ENCODE measurements at places on chromosomes 1 and 21. TPM values are rescaled to one million over a fixed set of nuclear protein-coding genes. Genes with fewer than 3 reads are reported as not detected.

The FCRL6 gene
- polyA plus RNA-seq: not detected

The PRDM15 gene
- polyA plus RNA-seq: 8.5 TPM

The TMEM200B gene
- polyA plus RNA-seq: 0.59 TPM

The CR1L gene
- polyA plus RNA-seq: not detected

The TFF2 gene
- not detected for polyA plus RNA-seq

The SYT6 gene
- not detected for polyA plus RNA-seq

The RNU1-3 gene
- not detected for polyA plus RNA-seq

The SPATA17 gene
- polyA plus RNA-seq: 1.4 TPM

The EFNA1 gene
- polyA plus RNA-seq: 116 TPM

The RTCA gene
- polyA plus RNA-seq: 33.6 TPM

The LORICRIN gene
- polyA plus RNA-seq: not detected

The RIPK4 gene
- polyA plus RNA-seq: 23.4 TPM

DNA sequence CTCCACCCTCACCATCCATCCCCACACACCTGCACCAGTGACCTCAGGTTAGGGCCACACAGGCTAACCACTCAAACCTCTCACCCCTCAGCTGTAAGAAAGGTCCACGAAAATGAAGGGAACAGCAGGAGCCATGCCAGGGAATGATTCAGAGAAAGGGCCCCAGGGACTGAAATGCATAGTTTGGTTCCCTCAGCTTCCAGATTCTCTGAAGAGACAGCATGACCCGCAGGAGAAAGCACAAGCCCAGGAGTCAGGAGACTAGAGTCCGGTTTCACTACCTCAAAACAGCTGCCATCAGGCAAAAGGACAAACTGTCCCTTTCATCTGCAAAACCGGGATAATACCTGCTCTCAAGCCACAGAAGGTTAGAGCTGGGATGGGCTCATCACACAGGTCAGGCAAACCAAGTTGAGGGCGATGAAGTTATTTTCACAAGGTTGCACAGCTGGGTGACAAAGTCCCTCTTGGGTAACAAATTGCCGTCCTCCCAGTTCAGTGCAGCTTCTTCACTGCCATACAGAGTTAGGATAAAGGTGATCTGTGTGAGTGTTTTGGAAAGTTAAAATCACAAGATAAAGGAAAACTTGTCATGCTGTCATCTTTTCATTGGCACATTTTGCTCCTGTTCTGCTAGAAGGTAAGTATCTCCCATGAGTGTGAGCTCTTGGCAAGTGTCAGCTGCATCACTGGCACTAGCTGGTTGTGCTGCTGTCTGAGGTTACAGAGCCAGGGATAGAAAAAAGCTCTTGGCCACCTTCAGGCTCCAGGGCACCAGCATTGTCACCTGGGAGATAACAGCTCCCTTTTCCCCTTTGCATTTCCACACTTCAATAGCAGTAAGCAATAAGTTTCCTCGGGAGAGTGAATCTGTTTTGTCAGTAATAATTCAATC, 120.4 kb downstream of the KCNH1 start:
- DNase-seq: no peak

DNA sequence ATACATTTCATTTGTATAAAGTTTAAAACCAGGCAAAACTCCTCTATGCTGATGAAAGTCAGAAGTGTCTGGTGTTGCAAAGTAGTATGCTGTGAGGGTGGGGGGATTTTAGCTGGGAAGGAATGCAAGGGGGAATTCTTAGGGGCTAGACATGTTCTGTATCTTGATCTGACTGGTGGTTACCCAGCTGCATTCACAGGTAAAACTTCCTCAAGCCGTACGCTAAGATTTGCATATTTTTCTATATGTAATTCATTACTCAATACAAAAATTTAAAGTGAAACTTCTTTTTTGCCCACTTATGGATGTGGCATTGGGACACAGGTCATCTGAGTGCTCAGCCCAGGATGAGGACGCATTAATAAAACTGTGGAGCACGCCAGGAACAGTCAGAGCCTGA, 323.3 kb downstream of the PAPPA2 start:
- no peak for DNase-seq

- DNase-seq: peak; percentile 94
These were observed 145.5 kb upstream of the NRIP1 start for GRCh38 chr21:15210235-15210678.

GRCh38 chr1:44594871-44595735, 79.2 kb downstream of the TMEM53 start:
- DNase-seq: no peak

DNA sequence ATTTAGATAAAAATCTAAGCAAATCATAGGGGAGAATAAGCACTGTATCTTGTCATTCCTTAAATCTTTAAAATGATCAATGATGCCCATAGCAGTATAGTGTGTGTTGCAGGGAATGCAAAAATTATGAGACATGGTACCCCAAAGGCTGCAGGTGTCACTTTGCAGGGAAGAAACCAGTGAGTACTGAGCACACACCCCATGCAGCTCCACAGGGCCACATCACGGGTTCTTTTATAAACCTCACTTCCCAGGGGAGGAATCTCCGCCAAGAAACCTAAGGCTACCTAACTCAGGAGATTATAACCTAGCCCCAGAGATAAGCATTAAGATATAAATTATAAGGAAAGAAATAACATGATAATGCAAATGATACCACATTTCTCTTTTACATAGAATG, 115.6 kb downstream of the APP start:
- no peak for DNase-seq

- no peak for DNase-seq
These were observed 37.0 kb downstream of the SLC9A1 start for GRCh38 chr1:27117733-27118439.

DNA sequence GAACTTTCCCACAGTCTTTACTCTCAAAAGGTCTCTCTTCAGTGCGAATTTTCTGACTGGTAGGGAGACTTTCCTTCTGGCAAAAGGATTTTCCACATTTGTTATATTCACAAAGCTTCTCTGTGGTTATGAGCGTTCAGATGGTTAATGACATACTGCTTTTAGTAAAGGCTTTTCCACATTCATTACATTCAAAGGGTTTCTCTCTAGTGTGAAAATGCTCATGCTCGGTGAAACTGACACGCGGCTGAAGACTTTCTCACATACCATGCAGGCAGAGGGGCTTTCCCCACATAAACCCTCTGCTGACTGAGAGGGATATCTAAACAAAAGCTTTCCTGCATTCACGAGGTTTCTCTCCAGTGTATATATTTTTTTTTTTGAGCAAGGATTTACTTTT, 9.9 kb upstream of the KLF18 start:
- DNase-seq: no peak

GRCh38 chr1:164296172-164296571, 262.8 kb upstream of the PBX1 start:
- no peak for DNase-seq

- no peak for DNase-seq
These were observed 196.3 kb downstream of the SDCCAG8 start for GRCh38 chr1:243452092-243452491.

DNA sequence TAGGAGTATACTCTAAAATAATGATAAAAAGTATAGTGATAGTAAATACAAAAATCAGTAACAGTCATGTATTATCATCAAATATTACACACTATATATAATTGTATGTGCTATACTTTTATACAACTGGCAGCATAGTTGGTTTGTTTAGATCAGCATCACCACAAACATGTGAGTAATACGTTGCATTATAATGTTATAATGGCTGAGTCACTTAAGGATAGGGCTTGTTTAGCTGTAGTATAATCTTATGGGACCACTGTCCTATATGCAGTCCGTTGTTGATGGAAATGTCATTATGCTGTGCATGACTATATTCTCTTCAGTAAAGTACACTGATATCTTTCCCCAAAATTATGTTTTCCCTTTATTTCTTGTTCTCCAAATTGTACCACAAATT, 92.8 kb downstream of the LYPLAL1 start:
- DNase-seq: no peak

GRCh38 chr1:67948151-67949080, 102.0 kb downstream of the DIRAS3 start:
- no peak for DNase-seq

DNA sequence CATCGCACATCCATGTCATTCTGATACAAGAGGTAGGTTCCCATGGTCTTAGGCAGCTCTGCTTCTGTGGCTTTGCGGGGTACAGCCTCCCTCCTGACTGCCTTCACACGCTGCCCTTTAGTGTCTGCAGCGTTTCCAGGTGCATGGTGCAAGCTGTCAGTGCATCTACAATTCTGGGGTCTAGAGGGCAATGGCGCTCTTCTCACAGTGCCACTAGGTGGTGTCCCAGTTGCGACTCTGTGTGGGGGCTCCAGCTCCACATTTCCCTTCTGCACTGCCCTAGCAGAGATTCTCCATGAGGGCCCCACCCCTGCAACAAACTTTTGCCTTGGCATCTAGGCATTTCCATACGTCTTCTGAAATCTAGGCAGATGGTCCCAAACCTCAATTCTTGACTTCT, 138.2 kb upstream of the BRINP3 start:
- DNase-seq: no peak

DNA sequence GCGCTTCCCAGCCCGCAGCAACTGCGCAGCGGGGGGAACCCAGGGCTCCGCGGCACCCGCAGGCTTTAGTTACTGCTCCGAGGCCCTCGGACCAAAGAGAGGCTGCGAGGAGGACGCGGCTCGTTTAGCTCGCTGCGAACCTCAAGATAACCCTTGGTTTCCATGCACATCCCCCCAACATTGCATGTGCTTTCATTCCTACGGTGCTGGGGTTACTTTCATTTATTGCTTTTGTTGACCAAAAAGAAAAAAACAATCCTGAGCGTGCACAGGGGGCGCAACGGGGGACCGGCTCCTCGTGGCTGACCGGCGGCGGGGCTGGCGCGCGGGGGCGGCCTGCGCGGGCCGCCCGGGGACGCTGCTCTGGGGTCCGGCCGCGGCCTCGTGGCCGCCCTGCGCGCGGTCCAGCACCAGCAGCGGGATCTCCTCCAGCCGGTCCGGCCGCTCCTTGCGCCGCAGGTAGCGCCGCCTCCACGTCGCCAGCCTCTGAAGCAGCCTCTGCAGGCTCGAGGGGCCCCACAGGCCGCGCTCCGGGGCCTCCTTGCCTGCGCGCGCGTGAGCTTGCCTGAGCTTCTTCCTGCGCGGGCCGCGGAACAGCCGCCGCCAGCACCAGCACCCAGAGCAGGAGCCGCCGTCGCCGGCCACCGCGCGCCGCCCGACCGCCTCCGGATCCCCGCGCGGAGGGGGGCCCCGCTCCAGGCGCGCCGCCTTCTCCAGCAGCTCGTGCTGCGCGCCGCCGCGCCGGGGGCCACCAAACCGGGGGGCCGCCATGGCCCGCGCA, 77.4 kb downstream of the DESI2 start:
- DNase-seq: no peak

DNA sequence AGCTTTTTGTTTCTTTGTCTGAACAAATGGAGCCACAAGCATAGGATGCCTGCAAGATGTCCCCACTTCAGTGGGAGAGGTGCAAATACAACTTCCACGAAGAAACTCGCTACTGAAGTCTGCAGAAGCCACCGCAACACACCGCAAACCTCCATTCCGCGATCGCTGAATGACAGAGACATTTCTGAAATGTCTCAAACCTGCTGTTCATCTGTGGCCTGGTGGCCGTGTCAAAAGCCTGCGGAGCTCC, 1.0 kb downstream of the TP53BP2 start:
- no peak for DNase-seq

DNA sequence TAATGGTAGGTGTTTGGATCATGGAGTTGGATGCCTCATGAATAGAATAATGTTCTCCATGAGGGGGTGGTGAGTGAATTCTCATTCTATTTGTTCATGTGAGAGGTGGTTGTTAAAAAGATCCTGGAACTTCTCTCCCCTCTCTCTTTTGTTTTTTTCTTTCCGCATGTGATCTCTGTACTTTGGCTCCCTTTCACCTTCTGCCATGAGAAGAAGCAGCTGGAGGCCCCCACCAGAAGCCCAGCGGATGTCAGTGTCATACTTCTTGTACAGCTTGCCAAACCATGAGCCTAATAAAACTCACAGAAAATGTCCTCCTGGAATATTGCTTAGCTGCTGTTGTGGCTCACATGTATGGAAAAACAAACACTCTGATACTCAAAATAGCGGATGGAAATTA, 1212.3 kb upstream of the NCAM2 start:
- no peak for DNase-seq

- no peak for DNase-seq
These were observed 55.6 kb downstream of the TAS1R2 start for GRCh38 chr1:18803851-18804250.

DNA sequence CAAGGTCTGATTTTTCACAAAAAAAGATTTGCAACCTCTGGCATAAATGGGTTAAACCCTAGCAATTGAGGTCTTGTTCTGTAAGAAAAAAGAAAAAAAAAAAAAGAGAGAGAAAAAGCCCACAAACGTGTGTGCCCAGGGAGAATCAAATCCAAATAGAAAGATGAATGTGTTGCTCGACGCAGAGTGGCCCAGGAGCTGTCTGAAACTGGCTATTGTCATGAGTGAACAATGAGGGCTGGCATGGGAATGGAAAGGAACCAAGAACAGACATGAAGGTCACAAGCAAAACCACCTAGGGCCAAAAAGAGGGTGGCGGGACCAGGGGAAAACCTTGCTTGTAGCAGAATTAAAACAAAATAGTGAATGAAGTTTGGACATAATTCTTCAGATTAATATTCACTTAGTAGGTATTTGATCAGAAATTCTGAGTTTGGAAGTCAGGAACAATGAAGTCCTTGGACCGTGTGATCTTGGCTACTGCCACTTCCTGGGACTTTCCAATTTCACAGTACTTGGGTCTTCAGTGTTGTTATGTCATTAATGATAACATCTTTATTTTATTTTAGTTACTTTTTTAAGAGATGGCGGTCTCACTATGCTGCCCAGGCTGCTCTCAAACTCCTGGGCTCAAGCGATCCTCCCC, 3.1 kb downstream of the ENO1 start:
- no peak for DNase-seq

DNA sequence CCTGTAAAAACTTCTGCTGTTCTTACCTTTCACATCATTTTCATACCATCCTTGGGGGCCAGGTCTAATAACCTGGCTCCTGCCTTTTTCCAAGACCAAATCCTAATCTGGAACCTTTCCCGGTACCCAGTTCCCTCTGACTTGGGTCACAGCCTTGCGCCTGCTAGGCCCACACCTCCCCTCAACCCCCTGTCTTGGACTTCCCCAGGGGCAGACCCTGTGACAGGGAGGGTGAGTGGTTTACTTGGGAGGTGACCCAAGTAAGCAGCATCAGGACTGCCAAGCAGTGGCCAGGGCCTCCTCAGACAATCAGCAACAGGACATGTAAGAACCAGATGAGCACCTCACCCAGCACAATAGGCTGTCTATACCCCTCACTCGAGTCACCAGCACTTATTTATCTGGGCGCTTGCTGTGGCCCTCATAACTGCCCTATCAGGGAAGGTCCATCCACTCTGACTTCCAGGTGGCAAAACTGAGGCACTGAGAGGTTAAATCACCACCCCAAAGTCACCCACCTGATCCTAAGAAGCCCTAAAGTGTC, 124.7 kb downstream of the MATN1 start:
- no peak for DNase-seq
